ENCODE measurements at places on chromosomes 11 and 22.

DNA sequence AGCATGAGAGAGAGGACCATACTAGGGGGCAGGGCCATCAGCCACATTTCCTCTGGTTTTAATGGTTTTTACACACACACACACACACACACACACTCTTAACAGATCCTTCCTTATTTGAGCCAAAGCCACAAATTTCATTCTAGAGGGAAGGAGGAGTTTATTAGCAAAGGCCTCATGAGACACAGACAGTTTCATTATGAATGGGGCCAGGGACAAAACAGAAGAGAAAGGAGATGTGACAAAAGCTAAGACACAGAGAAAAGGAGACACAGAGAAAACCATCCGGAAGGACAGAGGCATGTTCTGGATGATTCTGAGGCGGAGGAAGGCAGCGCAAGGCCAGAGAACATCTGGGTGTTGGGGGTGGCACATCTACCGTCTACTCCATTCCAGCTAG lies 32.2 kb upstream of the ARFGAP3 start:
- no peak for DNase-seq

GRCh38 chr11:65781962-65782815 lies 1.4 kb upstream of the AP5B1 start:
- no peak for DNase-seq

DNA sequence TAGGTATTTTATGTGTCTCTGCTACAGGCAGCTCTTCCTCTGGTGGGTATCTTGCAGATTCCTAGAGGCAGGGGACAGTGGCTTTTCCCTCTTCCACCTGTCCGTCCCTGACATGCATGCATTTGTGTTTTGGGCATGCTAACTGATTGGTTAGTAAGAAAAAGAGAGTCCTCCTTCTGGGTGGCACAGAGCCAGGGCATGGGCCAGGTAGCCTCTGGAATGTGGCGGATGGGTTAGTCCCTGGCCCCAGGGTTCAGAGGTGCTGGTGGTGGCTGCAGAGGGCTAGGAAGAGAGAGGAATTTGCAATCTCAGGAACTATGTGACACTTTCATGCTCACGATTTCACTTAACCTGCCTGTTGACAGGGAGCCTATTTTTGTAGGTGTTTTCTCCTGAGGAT lies 5.8 kb upstream of the MS4A15 start:
- DNase-seq: no peak

- no peak for DNase-seq
Measured at GRCh38 chr22:39518996-39519680, 1.2 kb upstream of the ATF4 start.

DNA sequence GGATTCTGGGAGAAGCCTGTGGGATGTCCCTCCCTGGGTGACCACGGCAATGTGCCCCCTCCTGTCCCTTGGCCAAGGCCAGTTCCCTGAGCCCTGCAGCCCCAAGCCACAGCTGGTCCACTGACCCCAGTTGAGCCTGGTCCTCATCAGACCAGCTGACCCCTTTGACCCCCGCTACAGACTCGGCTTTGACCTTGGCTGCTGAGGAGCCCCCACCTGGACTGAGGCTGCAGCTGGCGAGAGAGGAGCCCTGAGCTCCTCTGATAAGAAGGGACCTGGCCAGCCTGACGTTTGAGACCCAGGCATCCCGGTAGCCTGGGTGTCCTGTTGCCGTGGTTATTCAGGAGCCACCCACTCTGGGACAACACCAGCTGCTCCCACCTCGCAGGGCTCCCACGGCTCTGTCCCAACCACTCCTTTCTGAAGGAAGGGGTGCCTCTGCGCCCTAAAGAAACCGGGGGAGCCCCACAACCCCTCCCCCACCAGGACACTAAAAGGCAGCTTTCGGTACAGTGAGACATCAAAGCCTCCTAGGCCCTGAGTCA lies 3.0 kb downstream of the ASCL2 start:
- DNase-seq: no peak

GRCh38 chr11:66218846-66219620 lies 49.4 kb upstream of the RAB1B start:
- no peak for DNase-seq
